Activated T-cell treated with anti-CD3 and anti-CD28 coated beads, Interleukin-2, amount 50 U/mL, for 48 hours (primary cell): ENCODE measurements at places on chromosomes 5 and 9.

- no peak for DNase-seq
Observed at GRCh38 chr5:73822278-73822988, 196.4 kb downstream of the ARHGEF28 start.

GRCh38 chr5:107805824-107806223 lies 135.1 kb upstream of the EFNA5 start:
- no peak for DNase-seq

DNA sequence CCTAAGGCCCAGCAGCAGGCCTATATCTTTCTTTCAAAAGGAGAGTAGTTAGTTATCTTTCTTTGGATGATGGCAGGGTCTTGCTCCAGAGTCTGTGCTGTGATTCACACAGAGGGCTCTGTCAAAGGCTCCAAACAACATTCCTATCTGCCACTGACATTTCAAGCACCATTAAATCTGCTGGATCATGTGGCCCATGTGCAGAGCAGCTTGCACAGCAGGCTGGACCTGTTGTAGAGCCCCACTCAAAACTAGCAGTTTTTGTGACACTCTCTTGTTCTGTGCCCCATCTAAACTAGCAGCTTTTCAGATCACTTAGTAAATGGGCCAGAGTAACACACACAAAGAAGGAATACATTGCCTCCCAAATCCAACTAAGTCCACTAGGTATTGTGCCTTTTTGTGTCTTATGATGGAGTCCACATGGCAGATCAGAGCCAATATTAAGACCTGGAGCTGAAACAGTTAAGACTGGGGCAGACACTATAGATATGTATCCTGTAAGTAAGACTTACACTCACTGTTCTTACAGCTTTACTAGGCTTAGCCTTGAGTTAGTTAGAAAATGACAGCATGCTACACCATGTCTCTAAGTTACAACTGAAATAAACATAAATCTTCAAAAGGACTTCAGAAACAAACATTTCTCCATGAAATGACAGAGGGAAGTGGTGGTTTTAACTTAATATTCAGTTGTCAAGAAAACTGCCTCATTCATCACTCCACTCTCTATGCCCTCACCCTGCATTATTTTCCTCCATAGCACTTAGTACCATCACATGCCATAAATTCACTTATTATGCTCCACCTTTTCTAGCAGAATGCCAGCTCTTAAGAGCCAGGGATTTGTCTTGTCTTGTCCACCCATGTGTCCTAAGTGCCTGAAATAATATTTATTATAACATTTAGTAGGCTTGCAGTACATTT lies 400.9 kb downstream of the RAB3C start:
- DNase-seq: no peak

DNA sequence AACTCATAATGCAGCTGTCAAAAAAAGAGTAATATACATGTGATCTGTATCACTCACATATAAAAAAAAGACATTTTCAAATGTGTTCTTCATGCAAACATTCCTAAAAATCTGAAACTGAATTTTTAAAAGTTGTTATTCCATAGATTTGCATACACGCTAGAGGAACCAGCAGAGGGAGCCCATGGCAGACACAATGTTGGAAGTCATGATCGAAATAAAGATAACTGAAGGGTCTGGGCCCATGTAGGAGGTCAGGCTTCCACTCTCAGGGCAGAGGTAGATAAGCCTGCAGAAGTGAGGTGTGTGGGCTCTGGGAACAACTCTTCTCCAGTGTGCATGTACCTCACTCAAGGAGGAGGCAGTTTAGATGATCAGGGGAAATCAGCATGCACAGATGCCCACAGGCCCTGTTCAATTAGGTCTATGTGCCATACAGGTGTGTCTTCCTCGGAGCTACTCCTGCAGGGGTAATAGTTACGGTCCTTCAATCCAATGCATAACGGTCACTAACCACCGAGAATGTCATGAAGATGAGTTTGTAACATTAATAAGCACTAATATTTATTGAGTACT lies 208.6 kb downstream of the EPB41L4A start:
- DNase-seq: no peak

GRCh38 chr5:176762489-176762888 lies 47.9 kb upstream of the UNC5A start:
- DNase-seq: no peak

DNA sequence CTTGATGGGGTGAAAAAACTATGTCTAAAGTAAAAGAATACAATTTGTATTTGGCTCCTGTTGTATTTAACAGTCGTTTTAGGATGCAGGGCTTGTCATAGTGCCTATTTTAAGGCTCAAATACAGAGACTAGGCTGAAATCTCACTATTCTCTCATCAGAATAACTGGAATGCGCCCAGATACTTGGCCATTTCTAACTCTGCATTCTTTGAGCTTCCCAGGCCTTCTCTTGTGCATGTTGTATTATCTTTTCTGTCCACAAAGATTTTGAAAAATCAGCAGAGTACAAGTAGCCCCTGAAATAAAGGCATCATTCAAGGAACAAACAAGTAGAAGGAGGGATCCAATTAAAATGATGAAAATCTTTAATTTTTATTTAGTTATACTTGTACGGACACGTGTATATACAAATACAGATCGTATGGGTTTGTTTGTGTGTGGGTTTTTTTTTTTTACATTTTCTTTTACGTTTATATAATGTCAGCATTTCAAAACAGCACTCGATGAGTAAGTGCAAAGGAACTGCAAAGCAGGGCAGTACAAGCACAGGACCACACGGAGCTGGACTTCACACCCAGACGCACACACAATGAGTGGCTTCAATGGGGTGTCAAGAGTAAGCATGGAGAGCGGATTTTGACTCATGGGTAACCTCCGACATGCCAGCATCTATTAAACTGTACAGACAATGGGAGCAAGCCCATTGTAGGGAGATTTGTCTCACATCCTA lies 294.0 kb downstream of the EFNA5 start:
- DNase-seq: no peak

DNA sequence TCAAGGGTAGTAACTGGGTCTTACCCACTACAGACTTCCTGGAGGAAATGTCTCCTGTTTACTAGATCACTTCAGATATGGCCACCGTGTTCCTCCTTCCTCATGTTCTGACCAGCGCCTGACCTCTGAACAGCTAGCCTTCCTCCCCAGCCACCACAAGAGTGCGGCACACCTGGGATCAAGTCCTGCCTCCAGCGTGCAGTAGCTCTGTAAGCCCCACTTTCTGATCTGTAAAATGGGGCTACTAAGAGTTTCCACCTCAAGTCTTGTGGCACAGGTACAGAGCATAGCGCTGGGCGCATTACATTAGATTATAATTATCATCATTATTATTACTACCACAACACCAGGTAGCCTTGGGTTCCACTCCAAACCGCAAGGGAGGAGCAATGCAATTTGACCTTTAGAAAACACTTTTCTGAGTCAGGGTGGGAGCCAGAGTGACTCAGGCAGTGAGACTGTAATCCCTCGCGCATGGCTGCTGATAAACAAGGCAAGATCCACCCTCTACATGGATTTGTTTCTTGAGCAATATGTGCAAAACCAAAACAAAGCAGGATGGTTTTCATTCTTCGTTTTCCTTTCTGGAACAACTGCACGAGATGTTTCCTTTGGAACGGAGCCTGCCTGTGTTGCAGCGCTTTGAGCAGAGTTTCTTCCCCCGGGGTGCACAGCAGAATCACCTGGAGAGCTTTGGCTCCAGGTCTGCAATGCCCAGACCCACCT lies 65.0 kb upstream of the ANGPTL2 start:
- no peak for DNase-seq

DNA sequence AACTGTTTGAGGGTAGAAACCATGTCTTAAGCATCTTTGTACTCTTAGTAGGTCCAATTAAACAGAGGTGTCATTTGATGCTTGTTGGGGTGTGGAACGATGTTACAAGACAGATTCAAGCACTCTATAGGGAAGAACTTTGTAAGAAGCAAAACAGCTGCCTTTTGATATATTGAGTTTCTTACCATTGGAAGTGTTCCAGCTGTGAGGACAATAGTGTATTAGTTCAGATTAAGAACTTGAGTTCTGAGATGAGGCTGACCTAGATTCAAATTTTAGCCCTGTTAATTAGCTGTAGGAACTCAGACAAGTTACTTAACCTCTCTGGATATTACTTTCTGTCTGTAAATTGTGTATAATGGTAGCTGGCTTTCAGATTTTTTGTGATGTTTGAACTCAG lies 19.6 kb upstream of the ZNF462 start:
- no peak for DNase-seq

DNA sequence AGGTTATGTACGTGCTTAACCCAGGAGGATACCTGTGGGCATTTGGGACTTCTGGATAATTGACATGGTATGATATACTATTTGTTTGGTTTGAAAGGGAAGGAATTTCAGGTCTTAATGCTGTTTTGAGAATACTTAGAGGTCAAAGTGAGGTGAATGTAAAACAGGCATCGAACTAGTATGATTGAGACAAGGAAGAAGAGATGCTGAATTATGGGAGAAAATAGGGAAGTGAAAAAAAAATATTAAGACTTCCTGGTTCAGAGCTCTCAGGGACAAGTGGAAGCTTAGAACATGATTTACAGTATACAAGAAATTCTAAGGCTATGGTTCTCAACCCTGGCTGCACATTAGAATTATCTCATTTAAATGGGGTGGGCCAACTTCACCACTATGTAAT lies 115.3 kb downstream of the CD180 start:
- no peak for DNase-seq

DNA sequence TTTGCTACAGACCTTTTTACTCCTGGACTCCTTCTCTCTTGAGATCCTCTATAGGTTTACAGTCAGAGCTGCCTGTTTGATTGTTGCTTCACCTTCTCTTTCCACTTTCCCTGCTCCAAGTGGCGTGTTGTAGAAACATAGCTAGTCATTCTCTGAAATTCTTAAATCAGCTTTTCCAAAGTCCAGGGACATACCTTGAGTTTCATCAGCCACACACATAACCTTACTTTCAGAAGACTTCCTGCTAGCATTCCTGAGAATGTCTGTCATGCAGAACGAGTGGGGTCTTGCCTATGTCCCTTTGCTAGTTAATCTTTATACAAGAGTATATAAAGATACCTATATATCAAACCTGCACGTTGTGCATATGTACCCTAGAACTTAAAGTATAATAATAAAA lies 230.3 kb upstream of the ZNF462 start:
- no peak for DNase-seq

DNA sequence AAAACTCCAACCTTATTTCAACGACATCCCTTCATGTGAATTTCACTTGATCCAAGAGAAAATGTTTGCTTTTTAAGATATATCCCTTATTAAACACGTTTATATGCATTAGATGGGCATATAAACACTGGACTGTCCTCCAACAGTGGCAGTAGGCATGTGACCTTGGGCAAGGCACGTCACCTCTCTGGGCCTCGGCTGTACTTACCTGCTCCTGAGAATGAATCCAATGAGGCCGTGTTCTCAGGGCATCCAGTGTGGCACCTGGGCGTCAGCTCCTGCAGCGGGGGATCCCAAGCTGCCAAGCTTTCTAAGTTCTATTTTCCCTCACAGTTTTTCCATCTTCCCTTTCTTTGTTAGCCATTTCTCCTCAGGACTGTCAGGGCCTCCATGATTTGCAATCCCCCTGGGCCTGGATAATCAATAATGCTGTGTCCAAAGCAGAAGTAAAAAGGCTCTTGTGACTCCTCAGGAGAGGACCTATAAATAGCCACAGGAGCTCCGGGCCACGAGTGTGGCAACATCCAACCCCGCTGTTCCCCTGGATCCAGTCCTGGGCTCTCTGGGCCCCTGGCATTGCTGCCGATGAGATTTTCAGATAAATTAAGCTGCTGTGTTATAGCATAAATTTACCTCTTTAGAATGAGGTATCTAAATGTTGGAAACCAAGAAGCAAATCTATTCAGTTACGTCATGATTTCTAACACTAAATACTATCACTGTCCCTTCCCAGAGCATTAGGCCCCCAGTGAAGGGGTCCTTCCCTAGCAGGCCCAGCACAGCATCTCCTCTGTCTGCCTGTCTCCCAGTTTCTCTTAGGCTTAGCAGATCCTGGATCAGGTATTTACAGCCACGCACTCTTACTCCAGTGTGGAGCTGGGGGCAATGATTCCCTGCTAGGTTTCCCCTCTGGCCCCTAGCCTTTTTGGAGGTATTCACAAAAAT lies 76.8 kb downstream of the PTPN3 start:
- no peak for DNase-seq
